ENCODE measurements at places on chromosomes 11 and 22. TPM values are rescaled to one million over a fixed set of nuclear protein-coding genes. Genes with fewer than 3 reads are reported as not detected.
A peak's percentile ranks its signal among the peaks of the same experiment; 100 is the strongest.

CTSW gene
- total RNA-seq, result not detected

APOL4 gene
- 3.3 TPM for total RNA-seq

OR52H1 gene
- total RNA-seq, result not detected

TECTA gene
- total RNA-seq, result 0.67 TPM

TMPRSS5 gene
- not detected for total RNA-seq

RFPL3 gene
- not detected for total RNA-seq

MMP8 gene
- not detected for total RNA-seq

DNA sequence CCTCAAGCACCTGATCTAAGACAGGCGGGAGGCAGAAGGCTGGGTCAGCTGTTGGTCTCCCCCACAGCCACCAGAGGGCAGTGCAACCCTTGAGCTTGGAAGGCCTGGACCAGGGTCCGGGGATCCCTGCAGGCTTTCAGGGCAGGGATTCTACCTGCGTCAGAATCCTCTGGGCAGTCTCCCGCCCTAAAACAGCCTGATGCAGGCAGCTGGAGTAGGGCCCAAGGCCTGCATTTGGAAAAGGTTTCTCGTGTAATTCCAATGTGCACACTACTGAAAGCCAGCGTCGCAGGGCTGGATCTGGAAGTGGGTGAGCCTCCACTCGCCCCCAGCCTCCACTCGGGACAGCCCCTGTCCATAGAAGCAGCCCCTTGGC is 31.8 kb downstream of the BID start:
- H3K27ac ChIP-seq, result no peak overlapping the region
- peak; percentile 42 for DNase-seq
- no peaks in the 10 kb centered on the region for H3K4me1 ChIP-seq
- H3K36me3 ChIP-seq, result no peaks in the 10 kb centered on the region
- H3K27me3 ChIP-seq, result no peaks in the 10 kb centered on the region

DNA sequence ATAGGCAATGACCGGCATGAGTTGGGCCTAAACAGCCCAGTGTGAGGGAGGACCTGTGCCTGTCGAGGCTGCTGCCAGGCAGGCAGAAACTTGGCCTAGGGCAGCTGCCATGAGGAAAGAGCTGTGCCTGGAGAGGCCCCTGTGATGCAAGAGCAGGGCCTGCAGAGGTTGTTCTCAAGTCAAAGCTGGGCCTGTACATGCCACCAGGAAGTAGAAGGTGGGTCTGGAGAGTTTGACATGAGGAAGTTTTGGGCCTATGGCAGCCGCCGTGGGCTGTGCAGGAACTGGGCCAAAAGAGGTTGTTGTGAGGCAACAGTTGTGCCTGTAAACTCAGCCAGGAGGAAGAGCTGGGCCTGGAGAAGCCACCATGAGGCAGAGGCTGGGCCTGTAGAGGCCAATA is 43.2 kb downstream of the OR4C45 start:
- H3K4me3 ChIP-seq, result no peak overlapping the region
- no peaks in the 10 kb centered on the region for H3K36me3 ChIP-seq

DNA sequence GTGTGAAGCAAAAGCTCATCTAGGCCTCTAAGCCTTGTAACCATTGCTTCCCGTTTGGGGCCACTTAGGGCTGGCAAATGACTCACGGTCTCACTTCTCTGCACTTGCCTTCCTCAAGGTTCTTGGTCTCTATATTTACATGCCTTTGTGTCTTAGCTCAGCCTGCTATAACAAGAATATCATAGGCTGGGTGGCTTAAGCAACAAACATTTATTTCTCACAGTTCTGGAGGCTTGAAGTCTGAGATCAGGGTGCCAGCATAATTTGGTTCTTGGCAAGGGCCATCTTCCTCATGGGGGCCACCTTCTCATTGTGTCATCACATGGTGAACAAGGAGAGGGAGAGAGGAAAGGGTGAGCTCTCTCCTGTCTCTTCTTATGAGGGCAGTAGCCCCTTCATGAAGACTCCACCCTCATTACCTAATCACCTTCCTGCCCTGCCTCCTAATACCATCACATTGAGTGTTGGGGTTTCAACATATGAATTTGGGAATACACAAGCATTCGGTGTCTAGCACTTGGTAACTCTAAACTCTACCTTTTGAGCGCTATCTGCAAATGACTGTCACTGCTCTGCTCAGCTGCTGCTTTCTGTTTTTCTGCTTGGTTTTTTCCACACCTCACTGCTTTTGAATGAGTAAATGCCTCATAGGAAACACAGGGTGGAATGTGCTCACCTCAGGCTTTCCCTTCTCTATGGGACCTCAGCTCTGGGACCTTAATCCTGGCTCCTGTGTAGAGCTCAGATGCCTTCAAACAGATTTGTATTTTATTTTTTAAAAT is 16.2 kb upstream of the ME3 start:
- DNase-seq, result no peak
- H3K27ac ChIP-seq, result no peak overlapping the region
- no peaks in the 10 kb centered on the region for H3K27me3 ChIP-seq
- no peaks in the 10 kb centered on the region for H3K36me3 ChIP-seq

- H3K36me3 ChIP-seq, result no peaks in the 10 kb centered on the region
- DNase-seq, result peak; percentile 48
- no peaks in the 10 kb centered on the region for H3K27me3 ChIP-seq
- H3K27ac ChIP-seq, result peak overlapping the region; percentile 49
These were observed 9.5 kb upstream of the ST3GAL4 start for GRCh38 chr11:126345759-126346585.

DNA sequence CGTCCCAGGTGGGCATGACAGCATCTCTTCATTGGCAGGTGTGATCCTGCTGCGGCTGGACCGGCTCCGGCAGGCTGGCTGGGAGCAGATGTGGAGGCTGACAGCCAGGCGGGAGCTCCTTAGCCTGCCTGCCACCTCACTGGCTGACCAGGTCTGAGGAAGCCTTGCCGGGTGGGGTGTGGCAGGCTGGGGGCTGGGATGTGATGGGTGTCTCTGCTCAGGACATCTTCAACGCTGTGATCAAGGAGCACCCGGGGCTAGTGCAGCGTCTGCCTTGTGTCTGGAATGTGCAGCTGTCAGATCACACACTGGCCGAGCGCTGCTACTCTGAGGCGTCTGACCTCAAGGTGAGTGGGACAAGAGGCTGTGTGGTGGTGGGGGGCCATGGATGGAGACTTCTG is 3.5 kb downstream of the LARGE2 start:
- peak; percentile 44 for DNase-seq
- no peak overlapping the region for H3K27ac ChIP-seq
- peaks cover 31% of the 10 kb centered on the region for H3K4me1 ChIP-seq
- no peak overlapping the region for H3K4me3 ChIP-seq
- peaks cover 18% of the 10 kb centered on the region for H3K27me3 ChIP-seq

GRCh38 chr11:113603277-113604059 is 102.6 kb downstream of the TMPRSS5 start:
- DNase-seq, result no peak
- no peaks in the 10 kb centered on the region for H3K4me1 ChIP-seq
- H3K27me3 ChIP-seq, result no peaks in the 10 kb centered on the region
- H3K36me3 ChIP-seq, result no peaks in the 10 kb centered on the region

- H3K4me3 ChIP-seq, result peak overlapping the region; percentile 46
- H3K27me3 ChIP-seq, result peaks cover 16% of the 10 kb centered on the region
- peak overlapping the region; percentile 73 for H3K27ac ChIP-seq
- DNase-seq, result peak; percentile 69
These were observed 2.0 kb downstream of the MRGPRF start for GRCh38 chr11:69010964-69011623.

GRCh38 chr11:13152264-13152663 is 125.3 kb upstream of the BMAL1 start:
- no peak overlapping the region for H3K27ac ChIP-seq
- no peaks in the 10 kb centered on the region for H3K36me3 ChIP-seq
- no peak overlapping the region for H3K4me3 ChIP-seq
- no peaks in the 10 kb centered on the region for H3K4me1 ChIP-seq

- no peak overlapping the region for H3K27ac ChIP-seq
- no peak overlapping the region for H3K4me3 ChIP-seq
- H3K36me3 ChIP-seq, result no peaks in the 10 kb centered on the region
- no peaks in the 10 kb centered on the region for H3K27me3 ChIP-seq
- no peaks in the 10 kb centered on the region for H3K4me1 ChIP-seq
These were observed 152.1 kb upstream of the ISX start for GRCh38 chr22:34913826-34914225.

DNA sequence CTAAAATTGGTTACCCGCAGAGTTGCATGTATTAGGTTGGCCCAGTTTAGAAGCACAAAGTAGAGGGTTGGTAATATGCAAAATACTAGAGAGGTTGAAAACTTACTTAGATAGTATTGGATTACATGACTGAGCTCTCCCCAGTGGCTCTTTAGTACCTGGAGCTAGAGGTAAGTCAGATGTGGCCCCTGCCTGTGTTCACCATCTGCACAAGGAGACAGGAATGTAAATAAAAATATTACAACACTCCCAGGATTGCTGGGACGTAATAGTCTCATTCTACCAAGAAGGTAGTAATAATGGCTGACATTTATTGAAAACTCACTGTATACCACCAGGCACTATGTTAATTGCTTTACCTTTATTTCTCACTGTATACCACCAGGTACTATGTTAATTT is 129.6 kb downstream of the SLC17A6 start:
- no peaks in the 10 kb centered on the region for H3K36me3 ChIP-seq
- no peaks in the 10 kb centered on the region for H3K27me3 ChIP-seq
- H3K27ac ChIP-seq, result no peak overlapping the region
- no peaks in the 10 kb centered on the region for H3K4me1 ChIP-seq
- no peak overlapping the region for H3K4me3 ChIP-seq

GRCh38 chr22:45221201-45221600 is 19.5 kb downstream of the KIAA0930 start:
- DNase-seq, result no peak
- H3K27me3 ChIP-seq, result no peaks in the 10 kb centered on the region
- H3K36me3 ChIP-seq, result no peaks in the 10 kb centered on the region
- no peak overlapping the region for H3K27ac ChIP-seq
- H3K4me3 ChIP-seq, result no peak overlapping the region
- H3K4me1 ChIP-seq, result no peaks in the 10 kb centered on the region

DNA sequence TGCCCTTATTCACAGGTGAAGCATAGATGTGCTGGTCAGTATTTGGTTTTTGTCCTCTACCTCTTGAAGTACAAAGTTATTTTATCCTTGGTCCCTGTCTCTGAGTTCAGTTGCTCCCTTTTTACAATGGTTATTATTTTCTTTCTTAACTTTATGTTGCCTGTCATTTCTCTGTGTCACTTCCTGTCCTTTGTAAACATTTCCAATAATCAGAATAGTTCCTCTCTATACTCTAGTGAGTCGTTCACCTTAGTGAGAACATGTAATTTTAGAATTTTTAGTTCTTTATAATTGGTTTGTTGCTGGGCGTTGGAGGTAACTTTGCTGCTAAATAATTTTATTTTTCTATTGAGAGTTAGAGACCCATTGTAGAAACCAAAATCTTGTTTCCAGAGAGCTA is 16.0 kb downstream of the CSTPP1 start:
- H3K4me1 ChIP-seq, result peaks cover 15% of the 10 kb centered on the region
- H3K27me3 ChIP-seq, result no peaks in the 10 kb centered on the region
- H3K4me3 ChIP-seq, result no peak overlapping the region
- H3K27ac ChIP-seq, result no peak overlapping the region

DNA sequence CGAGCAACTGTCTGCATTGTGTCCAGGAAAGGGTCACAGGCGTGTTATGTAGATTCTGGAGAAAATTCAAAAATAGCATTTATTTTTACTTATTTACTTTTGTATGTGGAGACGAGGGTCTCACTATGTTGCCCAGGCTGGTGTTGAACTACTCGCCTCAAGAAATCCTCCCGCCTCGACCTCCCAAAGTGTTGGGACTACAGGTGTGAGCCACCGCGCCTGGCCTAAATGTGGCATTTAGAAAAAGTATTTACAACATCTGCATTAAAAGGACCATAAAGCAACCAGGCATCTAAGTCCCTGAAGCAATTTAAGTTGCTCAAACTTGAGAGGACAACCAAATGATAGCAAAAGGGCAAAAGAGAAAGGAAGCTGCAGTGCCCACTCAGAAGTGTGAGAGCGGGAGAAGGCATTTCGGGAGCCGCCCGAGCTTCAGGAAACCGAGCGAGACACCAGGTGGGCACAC is 595 bp downstream of the TRIM66 start:
- peaks cover 11% of the 10 kb centered on the region for H3K4me1 ChIP-seq
- no peak for DNase-seq
- H3K36me3 ChIP-seq, result no peaks in the 10 kb centered on the region
- H3K4me3 ChIP-seq, result peak overlapping the region; percentile 80

- H3K4me3 ChIP-seq, result no peak overlapping the region
- no peak overlapping the region for H3K27ac ChIP-seq
- H3K4me1 ChIP-seq, result no peaks in the 10 kb centered on the region
- H3K36me3 ChIP-seq, result no peaks in the 10 kb centered on the region
These were observed 4.5 kb downstream of the MPPED2 start for GRCh38 chr11:30581675-30582074.

DNA sequence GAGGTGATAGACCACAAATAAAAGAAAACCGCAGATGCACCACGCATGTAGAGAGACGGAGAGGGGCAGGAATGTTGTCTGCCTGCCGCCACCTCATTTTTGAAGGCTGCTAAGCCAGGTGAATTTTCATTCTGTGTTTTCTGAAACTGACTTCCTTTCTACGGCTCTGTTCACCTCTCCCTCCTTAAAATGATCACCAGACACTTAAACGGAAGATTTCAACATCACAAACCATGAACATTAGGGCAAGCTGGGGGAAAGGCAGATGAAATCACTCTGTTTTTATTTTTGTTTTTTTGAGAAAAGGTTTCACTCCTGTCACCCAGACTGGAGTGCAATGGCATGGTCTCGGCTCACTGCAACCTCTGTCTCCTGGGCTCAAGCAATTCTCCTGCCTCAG is 232.4 kb downstream of the MIAT start:
- H3K27me3 ChIP-seq, result no peaks in the 10 kb centered on the region
- no peak for DNase-seq
- H3K4me3 ChIP-seq, result no peak overlapping the region
- no peaks in the 10 kb centered on the region for H3K4me1 ChIP-seq
- no peak overlapping the region for H3K27ac ChIP-seq

- no peak for DNase-seq
- no peaks in the 10 kb centered on the region for H3K36me3 ChIP-seq
- H3K27ac ChIP-seq, result no peak overlapping the region
- no peaks in the 10 kb centered on the region for H3K4me1 ChIP-seq
- H3K27me3 ChIP-seq, result no peaks in the 10 kb centered on the region
These were observed 919.1 kb downstream of the BRD1 start for GRCh38 chr22:48908547-48908946.

- no peak for DNase-seq
- H3K4me3 ChIP-seq, result no peak overlapping the region
- peaks cover 3% of the 10 kb centered on the region for H3K4me1 ChIP-seq
- no peaks in the 10 kb centered on the region for H3K27me3 ChIP-seq
These were observed 11.6 kb downstream of the UCP3 start for GRCh38 chr11:73997120-73997770.

DNA sequence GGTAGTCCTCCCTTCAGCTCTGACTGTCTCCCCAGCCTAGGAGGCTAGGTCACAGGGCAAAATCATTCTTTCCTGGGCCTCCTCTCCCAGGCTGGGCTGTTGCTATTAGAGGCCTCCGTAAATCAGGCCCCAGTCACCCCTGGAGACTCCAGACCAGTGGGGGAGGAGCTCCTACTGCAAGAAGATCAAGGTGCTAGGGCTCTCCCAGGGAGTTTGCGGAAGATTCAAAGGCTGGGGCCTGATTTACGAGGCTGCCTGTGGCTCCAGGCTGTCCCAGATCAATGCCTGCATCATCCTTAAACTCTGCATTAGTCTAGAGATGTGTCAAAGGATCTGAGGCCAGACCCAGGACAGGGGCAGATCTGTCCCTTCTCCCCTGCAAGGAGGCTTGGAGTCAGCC is 346.2 kb downstream of the TENM4 start:
- H3K27me3 ChIP-seq, result no peaks in the 10 kb centered on the region
- no peaks in the 10 kb centered on the region for H3K36me3 ChIP-seq
- H3K4me1 ChIP-seq, result no peaks in the 10 kb centered on the region
- no peak for DNase-seq
- no peak overlapping the region for H3K4me3 ChIP-seq

- H3K27ac ChIP-seq, result no peak overlapping the region
- H3K4me1 ChIP-seq, result peaks cover 4% of the 10 kb centered on the region
- H3K4me3 ChIP-seq, result no peak overlapping the region
- H3K36me3 ChIP-seq, result no peaks in the 10 kb centered on the region
- H3K27me3 ChIP-seq, result no peaks in the 10 kb centered on the region
These were observed 10.9 kb downstream of the INS start for GRCh38 chr11:2149864-2150847.

Data from Peyer's patch (tissue), 4 donors.